ENCODE measurements at places on chromosomes 11 and 22. TPM values are rescaled to one million over a fixed set of nuclear protein-coding genes. Genes with fewer than 3 reads are reported as not detected.

- no peaks in the 10 kb centered on the region for H3K36me3 ChIP-seq
- DNase-seq: no peak
- H3K4me3 ChIP-seq: no peak overlapping the region
Observed at GRCh38 chr11:119347242-119347641, 737 bp upstream of the MFRP start.

The TMPRSS4 gene
- not detected for polyA plus RNA-seq

- H3K27me3 ChIP-seq: no peaks in the 10 kb centered on the region
- H3K27ac ChIP-seq: no peak overlapping the region
- H3K36me3 ChIP-seq: no peaks in the 10 kb centered on the region
- H3K4me1 ChIP-seq: no peaks in the 10 kb centered on the region
- H3K4me3 ChIP-seq: no peak overlapping the region
Observed at GRCh38 chr11:120467627-120468026, 43.9 kb upstream of the GRIK4 start.

The KIF18A gene
- polyA plus RNA-seq: not detected

- peaks cover 46% of the 10 kb centered on the region for H3K4me1 ChIP-seq
- peak overlapping the region; percentile 87 for H3K27ac ChIP-seq
- H3K36me3 ChIP-seq: no peaks in the 10 kb centered on the region
Observed at GRCh38 chr22:44172370-44173108, 8.2 kb upstream of the PARVG start.

- H3K27me3 ChIP-seq: no peaks in the 10 kb centered on the region
- H3K27ac ChIP-seq: peak overlapping the region; percentile 97
- H3K4me3 ChIP-seq: peak overlapping the region; percentile 60
- peaks cover 67% of the 10 kb centered on the region for H3K4me1 ChIP-seq
- H3K36me3 ChIP-seq: peaks cover 12% of the 10 kb centered on the region
- DNase-seq: peak; percentile 50
Observed at GRCh38 chr11:63839508-63840355, 822 bp downstream of the MARK2 start.

Measured in CD14-positive monocyte (primary cell).